Activated CD4-positive, alpha-beta T cell treated with anti-CD3 and anti-CD28 coated beads, Interleukin-2, amount 10 ng/mL, durations not matched to agents 7 days and 5 days (primary cell): ENCODE measurements at places on chromosomes 1 and 21. TPM values are rescaled to one million over a fixed set of nuclear protein-coding genes. Genes with fewer than 3 reads are reported as not detected.

The LCE2A gene
- total RNA-seq = not detected

The MYCL gene
- total RNA-seq = not detected

The FOXD3 gene
- not detected for total RNA-seq

- DNase-seq = peak; percentile 42
These were observed 64.2 kb downstream of the PIK3CD start for GRCh38 chr1:9715536-9716226.

DNA sequence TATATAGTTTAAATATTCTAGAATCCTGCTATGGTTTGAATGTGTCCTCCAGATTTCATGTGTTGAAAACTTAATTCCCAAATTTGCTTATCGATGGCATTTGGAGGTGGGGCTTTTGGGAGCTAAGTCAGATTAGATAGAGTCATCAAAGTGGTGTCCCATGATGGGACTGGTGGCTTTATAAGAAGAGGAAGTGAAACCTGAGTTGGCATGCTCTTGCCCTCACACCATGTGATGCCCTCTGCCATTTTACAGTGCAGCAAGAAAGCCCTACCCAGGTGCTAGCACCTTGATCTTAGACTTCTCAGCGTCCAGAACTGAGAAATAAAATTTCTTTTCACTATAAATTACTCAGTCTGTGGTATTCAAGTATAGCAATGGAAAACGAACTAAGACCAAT is 111.3 kb downstream of the TGFB2 start:
- DNase-seq = no peak

DNA sequence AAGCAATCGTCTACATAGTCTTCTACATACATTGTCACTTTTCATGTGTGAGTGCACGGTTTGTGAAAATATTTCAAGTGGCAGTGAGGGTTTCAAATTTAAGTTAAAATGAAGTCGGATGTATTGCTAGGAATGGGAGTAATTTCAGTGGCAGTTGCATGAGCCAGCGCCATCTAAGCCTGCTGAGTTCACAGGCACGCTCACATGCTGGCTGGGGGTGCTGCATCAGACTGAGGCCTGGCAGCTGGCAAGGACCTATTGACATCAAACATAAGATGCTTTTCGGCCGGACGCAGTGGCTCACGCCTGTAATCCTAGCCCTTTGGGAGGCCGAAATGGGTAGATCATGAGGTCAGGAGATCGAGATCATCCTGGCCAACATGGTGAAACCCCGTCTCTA is 80.7 kb downstream of the UBE4B start:
- no peak for DNase-seq

DNA sequence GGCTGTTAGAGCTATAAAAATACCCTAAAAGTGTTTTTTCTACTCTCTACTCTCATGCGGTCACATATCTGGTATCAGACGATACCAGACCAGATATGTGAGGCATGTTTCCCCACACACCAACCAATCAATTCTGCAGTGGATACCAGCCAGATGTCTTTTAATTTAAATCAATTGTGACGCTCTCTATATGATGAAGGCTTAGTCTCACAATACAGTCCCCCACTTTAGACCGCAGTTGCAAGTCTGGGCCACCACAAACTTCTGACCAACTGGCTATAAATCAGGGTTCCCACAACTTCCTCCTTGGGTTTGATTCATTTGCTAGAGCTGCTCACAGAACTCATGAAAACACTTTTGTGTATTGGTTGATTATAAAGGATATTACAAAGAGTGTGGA is 586.1 kb upstream of the ZP4 start:
- no peak for DNase-seq

- no peak for DNase-seq
These were observed 7.2 kb downstream of the CASZ1 start for GRCh38 chr1:10789047-10789791.

DNA sequence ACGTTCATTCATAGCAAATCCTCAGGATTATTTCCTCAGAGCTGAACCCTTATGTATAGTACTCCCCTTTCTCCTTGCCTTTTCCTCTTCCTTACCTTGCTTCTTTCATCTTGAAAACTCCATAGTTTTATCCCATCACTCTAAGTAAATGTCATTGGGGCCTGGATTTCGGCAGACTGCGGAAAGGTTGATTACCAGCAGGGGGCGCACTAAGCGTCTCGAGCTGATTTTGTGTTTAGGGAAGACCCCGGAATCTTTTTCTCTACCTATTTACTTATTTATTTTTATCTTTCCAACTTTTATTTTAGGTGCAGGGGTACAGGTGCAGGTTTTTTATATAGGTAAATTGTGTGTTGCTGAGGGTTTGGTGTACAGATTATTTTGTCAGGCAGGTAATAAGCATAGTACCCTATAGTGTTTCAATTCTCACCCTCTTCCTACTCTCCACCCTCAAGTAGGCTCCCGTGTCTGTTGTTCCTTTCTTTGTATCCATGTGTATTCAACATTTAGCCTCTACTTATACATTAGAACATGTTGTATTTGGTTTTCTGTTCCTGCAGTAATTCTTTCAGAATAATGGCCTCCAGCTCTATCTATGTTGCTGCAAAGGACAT is 11.4 kb upstream of the MTARC1 start:
- peak; percentile 37 for DNase-seq
